ENCODE measurements at places on chromosomes 6 and 20.

- no peak for DNase-seq
Observed at GRCh38 chr20:41308726-41309413, 8.7 kb downstream of the ZHX3 start.

DNA sequence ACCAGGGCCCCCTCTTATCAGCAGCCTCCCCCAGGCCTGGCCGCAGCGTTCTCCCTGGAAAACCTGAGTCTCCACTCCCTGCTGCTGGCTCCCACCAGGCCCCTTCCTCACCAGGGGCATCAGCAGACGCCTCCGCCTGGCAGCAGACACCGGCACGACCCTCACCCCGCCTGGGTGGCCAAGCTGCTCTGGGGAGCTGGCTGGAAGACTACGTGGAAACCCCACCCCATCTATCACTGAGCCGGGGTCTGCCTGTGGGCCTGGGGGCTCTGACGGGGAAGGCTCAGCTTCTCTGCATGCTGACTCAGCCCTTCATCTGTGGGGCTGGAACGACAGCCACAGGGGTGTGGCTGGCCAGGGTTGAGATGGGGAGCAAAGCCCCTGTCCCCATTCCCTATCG lies 19.1 kb upstream of the RBBP8NL start:
- DNase-seq: no peak

DNA sequence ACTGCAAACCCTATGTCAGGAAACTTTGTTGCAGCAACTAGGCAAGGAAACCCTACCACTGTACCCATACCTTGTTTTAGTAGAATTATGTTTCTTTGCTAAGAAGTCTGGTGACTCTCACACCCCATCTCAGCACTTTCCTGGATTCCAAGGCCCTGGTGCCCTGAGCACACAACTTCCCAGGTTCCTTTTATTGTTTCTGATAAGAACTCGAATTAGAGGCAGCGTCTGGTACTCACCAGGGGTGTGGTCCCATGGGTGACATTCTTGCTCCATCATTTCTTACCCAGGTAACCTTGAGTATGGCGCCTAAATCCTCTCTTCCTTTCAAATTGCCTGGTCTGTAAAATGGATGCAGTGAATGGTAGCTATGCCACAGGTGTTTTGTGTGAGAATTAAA lies 34.1 kb downstream of the MYB start:
- DNase-seq: no peak

DNA sequence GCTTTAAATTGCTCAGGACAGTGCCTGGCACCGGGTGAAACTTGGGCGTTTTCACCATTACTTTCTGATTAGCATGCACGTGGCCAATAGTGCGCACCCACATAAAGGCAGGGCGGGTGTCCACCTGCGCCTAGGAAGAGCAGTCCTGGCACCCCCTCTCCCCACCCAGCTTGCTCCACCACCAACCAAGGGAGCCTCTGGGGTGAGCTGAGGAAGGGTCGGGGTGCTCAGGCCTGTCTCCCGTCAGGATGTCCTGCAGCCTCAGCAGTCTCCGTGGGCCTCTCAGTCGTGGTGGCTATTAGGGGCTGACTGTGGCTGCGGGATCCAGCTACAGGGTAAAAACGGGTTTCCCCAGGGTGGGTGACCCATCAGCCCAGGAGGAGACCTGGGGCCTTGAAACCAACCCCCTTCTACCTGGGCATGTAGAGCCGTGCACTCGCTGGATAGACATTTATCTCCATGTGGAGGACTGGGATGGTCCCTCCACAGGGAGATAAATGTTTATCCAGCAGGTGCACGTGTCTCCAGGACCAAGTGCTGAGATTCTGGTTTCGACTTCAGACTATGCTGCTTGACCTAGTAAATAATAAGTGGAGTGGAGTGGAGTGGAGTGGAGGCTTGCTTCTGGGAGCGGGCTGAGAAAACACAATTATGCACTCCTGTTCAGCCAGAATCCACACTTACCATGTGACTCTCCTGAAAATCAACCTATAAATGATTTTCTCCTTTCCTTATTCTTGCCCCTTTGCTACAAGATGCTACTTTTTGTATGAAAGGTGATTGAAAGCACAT lies 91.1 kb downstream of the ZDHHC14 start:
- no peak for DNase-seq

DNA sequence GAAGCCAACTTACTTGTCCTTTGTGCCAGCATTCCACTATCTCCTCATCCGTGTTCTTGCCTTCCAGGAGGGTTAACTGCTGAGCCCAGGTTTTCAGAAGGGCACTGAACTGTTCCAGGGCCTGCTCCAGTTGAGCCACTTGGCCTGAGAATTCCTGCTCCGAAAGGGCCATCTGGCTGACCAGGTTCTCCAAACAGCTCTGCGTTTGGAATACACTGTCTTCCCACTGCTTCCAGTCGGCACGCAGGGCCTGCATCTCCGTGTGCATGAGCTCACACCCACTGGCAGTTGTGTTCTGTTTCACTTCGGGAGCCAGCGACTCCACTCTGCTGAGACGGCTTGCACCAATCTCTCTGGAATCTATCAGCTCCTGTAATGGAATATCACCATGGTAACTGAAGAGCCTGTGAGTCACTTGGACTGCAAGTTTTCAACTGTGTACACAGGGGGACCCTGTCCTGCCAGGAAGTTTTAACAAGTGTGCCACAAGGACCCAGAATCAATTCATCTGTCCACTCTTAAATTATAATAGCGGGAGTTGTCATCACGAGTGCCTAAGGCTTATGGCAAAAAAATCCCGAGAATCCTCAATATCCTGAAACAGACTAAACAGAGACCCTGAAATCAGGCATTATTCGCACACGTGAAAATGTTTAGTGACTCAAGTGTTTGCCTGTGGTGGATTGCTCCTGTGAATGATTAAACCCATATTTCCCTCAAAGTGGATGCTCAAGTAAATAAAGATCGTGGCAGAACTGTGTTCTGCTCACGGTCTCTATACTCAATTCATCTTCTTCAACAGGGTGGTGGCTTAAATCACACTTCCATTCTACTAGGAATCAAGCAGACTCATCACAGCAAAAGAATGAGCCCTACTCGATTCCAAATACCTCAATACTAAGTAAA lies 255.9 kb downstream of the SYNE1 start:
- DNase-seq: peak; percentile 97

DNA sequence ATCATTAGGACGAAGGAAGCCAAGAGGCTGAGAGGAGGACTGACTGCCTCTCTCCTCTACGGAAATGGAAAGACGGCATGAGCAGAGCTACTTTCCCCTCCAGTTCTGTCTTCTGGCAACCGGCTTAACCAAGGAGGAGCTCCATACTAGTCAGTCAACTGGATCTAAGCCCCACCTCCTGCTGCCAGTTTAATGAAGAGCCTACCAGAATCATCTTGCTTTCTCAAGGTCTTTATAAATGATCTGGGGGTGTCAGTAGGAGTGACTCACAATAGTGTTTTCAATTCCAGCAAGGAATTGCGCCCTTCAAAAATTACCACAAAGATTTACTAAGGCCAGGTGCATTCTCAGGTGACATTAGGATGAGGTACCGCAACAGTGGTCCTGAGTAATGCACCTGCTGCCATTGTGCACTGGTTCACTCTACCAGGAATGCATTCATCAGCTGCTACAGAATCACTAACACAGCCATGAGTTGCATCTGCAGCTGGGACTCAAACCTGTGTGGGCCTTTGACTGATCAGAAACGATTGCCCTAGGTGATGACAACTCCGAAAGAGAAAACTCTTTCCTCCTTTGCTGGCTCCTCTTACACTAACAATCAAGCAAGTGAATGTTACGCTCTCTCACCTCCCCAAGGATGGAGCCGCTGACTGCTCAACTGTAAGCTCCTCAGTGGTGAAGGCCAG lies 2.8 kb downstream of the UQCC2 start:
- DNase-seq: no peak

GRCh38 chr6:68638230-68638900 lies 3.3 kb downstream of the ADGRB3 start:
- no peak for DNase-seq

GRCh38 chr20:49713753-49714712 lies at the start of gene B4GALT5:
Gene B4GALT5, minus strand, starts transcription at chr20:49713878. Its CDS starts 188 bp downstream, at chr20:49713690.
- peak; percentile 69 for DNase-seq

GRCh38 chr20:24948939-24949679 lies at the start of gene CST7:
Gene CST7, plus strand, starts transcription at chr20:24949269. Its CDS starts 237 bp downstream, at chr20:24949506.
- DNase-seq: no peak

DNA sequence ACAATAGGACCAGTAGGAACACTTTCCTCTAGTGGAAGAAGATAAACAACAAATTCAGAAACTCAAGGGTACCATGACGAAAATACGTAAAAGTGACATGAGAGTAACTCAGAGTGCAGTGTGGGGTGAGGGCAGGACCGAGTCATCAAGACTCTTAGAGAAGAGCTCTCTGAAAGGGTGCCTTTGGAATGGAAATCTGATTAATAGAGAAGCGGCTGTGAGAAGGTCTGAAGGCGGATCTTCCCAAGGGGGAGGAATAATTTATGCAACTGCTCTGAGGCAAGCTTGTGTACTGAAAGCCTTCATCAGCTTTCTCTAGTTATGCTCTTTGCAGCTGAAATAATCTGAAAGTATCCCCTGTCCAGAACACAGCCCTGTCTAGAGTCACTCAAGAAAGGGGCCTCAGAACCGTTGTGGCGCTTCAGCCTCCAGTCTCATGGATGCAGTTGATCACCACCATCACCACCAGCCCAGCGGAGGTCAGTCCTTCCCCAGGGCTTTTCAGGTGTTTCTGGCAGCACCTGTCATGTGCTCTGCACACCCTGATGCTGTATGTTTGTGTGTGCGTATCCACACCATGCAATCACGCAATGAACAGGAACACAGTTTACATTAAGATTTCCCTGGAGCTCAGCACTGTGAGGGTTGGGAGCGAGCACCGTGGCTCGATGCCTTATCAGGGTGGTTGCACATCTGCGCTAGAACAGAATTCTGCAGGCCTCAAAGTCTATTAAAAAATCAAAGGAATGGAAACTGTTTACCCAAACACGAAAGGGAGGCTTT lies 396.5 kb downstream of the SMOC2 start:
- no peak for DNase-seq

- no peak for DNase-seq
Observed at GRCh38 chr6:31736021-31736767, at the start of gene CLIC1. Gene CLIC1, minus strand, starts transcription at chr6:31736530. Its CDS starts 230 bp downstream, at chr6:31736300.

GRCh38 chr6:15244620-15245360 lies 1.1 kb upstream of the JARID2 start:
- no peak for DNase-seq

GRCh38 chr6:167851370-167851952 lies 24.8 kb downstream of the AFDN start:
- no peak for DNase-seq

DNA sequence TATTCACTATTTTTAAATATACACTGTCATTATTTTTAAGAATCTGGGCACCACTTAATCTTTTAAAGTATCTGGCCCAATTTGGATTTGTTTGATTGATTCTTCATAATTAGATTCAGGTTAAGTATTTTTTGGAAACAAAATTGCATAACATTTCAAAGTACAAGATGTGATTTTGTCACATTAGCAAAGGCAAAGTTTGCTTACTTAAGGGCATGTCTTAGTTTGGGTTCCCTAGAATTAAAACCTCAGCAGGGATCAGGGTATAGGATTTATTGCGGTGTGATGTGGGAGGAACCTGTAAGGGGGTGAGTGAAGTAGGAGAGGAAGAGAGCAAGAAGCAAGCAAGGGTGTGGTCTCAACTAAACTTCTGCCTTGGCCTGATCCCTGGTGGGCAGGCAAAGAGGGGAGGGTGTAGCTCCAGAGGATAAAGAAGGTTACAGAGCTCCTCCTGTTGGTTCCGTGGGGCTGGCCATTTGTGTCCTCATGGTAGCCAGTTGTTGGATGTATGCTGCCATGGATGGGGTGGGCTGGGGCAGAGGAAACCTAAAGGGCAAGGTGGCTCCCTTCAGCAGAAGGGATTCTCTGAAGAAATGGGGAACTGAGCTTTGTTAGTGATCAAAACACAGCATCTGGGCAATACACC lies 668.7 kb upstream of the SLC35B3 start:
- no peak for DNase-seq

- DNase-seq: no peak
Observed at GRCh38 chr6:10416863-10417641, 2.2 kb upstream of the TFAP2A start.

GRCh38 chr6:61935242-61935846 lies 350.7 kb downstream of the KHDRBS2 start:
- no peak for DNase-seq

DNA sequence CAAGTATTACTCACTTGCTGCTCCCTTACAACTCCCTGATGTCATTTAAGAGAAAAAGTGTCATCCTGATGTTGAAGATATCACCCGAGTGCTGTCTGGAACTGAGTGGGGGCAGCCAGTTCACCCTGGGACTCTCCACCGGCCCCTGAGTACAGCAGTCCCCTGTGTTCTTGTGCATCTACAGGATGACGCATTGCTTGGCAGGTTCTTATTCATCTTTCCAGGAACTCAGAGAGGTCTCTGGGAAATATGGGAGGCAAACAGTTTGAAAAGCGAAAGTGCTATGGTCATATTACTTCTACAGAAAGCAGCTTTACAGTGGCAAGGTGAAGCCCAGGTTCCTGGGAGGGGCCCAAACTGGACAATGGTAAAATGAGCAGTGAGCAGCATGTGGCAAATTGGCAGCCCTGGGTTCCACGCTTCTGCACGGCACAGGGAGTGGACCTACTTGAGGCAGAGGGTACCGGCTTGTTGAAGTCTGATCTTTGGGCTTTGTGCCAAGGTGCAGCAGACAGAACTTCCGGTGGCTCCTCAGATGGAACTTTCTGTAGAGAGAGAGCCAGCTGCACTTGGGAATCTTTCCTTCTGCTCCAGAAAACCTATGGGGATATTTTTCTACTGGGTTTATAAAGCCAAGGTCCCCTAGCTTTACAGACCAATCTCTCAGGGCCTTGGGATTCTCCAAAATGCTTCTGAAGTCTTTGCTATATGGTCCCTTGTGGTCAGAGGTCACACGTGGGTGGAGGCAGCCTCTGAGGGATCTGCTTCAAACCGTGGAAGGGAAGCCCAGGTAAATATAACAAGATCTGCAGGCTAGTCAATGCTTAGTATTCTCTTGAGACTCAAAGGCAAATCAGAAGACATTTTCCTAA lies 128.3 kb downstream of the MAP3K7 start:
- no peak for DNase-seq

- DNase-seq: no peak
Observed at GRCh38 chr6:39029156-39030011, 19.2 kb upstream of the GLP1R start.

GRCh38 chr6:80464901-80465300 lies 358.4 kb downstream of the BCKDHB start:
- DNase-seq: no peak

- no peak for DNase-seq
Observed at GRCh38 chr6:111792241-111792640, 81.0 kb downstream of the FYN start.

- DNase-seq: no peak
Observed at GRCh38 chr6:32096087-32096393, 13.1 kb downstream of the TNXB start.

GRCh38 chr20:53870426-53871315 lies 199.7 kb downstream of the BCAS1 start:
- no peak for DNase-seq

Measured in fibroblast of skin of left biceps (primary cell).